ENCODE measurements at places on chromosomes 13 and 19.

DNA sequence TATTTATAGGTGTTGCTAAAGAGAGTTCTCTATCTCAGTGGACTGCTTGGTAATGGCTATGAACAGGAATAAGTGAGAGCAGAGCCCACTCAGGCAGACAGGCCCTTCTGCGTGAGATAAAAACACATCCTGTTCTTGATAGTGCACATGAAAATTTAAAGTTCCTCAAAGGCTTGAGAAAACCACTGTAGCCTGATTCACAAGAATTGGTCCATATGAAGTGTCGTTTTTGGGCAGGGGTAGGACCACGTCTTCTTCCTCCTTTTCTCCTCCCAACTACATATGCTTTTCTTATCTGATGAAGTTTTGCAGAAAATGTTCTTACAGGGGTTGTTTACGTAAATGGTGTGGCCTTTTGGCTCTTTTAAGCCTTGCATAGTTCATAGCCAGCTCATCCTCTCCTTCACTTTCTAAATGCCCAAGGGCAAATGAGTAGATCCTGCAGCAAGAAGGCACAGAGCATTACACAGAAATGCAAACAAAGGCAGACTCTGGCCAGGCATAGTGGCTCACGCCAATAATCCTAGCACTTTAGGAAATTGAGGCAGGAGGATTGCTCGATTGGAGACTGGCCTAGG is 53.8 kb downstream of the RNF6 start:
- peak; percentile 39 for DNase-seq

GRCh38 chr13:46131705-46132104 is 26.9 kb upstream of the CPB2 start:
- DNase-seq = no peak

- no peak for DNase-seq
Measured at GRCh38 chr13:112245989-112246388, 130.2 kb upstream of the SPACA7 start.

DNA sequence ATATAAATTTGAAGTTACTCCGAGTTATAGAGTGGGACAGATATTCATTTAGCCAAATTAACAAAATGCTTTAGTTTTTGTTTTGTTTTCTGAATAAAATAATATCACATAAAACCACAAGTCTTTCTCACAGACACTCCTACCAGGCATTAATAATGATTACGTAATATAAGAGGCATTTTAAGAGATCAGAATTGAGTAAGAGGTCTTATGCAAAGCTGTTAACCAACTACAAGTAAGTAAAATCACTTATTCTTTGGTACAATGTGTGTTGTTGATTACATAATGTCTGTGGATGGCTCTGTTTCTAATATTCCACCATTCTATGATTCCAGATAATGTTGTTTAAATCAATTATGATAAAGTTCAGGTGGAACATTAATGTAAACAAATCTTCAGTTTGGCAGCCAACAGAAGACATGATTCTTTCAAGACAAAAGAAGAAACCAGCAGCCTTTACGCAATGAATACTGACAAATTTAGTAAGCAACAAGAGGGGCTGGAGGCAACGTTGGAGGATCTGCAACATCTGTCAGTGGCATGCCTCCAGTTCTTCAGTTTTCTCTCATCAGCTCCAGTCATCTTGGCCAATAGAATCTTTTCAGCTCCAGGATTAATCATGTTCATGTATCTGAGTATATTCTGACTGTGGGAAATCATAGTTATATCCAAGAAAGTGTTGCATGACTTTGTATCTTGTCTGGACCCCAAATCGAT is 403.8 kb downstream of the SLITRK5 start:
- DNase-seq = no peak
